ENCODE measurements at places on chromosomes 13 and 19.

- no peak for DNase-seq
Observed at GRCh38 chr13:75365724-75366173, 116.2 kb downstream of the TBC1D4 start.

- no peak for DNase-seq
Observed at GRCh38 chr13:34862311-34862710, 79.8 kb upstream of the NBEA start.

- DNase-seq, result no peak
Observed at GRCh38 chr13:33087091-33087490, 70.9 kb downstream of the KL start.

DNA sequence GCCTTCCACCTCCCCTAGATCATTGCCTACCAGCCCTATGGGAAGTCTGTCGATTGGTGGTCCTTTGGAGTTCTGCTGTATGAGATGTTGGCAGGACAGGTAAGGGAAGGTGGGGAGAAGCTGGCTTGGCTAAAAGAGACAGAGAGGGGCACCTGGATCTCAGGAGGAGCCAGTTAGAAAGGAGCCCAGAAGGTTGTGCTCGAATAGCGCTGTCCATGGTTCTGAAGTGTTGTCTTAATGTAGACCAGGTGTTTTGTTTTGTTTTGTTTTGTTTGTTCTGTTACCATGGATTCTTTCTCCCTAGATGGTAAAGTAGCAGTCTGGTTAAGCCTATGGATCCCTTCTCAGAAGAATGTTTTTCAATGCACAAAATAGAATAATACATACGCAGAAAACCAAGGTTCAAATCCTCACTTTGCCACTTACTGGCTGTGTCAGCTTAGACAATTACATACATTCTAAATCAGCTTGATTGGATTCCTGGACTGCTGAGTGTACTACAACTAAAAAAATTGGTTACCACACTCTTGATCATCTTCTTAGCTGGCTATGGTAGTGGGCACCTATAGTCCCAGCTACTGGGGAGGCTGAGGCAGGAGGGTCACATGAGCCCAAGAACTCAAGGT is 5.9 kb upstream of the CACNG7 start:
- no peak for DNase-seq

DNA sequence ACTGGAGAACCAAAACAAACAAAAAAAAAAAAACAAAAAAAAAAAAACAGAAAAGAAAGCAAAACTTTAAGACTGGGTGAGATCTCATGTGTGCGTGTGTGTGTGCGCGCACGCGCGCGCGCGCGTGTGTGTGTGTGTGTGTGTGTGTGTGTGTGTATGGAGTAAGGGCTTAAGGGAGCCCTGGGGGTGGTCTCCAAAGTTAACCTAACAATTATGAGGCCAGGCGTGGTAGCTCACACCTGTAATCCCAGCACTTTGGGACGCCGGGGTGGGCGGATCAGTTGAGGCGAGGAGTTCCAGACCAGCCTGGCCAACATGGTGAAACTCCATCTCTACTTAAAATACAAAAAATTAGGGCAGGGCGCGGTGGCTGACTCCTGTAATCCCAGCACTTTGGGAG is 46.7 kb downstream of the CYP4F22 start:
- no peak for DNase-seq
